Immature natural killer cell (primary cell): ENCODE measurements at places on chromosomes 5 and 9.

DNA sequence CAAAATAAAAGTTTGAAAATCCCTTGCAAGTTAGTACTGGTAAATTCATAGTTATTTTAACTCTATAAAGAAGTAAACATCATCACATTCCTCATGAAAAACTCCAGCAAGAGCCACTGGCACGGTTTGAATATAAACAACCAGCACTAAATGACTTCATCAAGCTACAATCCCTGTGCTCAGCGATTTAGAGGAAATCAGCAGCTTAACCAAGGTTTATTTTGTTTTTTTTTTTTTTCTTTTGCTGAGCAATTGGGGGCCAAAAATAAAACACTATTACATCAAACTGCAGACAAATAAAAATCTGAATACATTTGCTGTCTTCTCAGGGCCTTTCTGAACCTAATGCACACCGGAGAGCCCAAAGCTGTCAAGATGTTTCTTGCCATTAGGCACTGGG is 106.2 kb upstream of the SLC24A2 start:
- DNase-seq, result no peak

DNA sequence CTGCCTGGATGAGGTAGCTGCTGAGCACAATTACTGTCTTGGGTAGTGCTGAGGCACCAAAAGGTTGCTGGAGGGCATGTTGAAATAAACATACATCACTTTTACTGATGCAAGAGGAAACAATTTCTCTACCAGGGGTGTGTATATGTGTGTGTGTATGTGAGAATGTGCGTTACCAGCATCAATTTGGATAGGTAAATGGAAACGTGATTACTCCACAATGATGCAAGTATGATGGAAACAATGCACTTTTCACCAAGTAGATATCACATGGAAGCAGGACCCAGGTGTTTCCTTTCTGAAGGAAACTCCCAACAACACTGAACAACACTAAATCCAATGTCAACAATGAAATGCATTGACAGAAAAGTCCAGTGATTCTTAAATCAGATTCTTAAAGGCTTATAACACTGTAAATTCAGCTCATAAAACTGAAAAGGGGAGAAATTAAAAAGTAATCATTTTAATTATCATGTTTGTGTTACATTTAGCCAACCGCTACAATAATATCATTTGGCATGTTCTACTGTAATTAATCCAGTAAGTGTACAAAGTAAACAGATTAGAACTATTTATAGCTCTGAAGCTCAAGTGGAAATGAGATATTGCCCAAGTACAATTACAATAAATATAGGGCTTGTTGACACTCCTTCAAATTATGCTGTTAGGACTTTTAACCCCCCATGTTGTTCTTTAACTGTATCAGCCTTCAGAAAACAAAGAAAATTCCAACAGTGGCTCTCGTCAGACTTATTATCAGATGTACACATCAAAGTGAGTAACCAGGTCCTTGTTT is 25.3 kb downstream of the YIPF5 start:
- no peak for DNase-seq

- DNase-seq, result peak; percentile 61
Measured at GRCh38 chr5:152142840-152143469, 218.3 kb upstream of the GLRA1 start.

GRCh38 chr5:119078861-119079260 is 8.0 kb downstream of the DMXL1 start:
- no peak for DNase-seq

- DNase-seq, result no peak
Measured at GRCh38 chr9:15353892-15354291, 46.9 kb upstream of the TTC39B start.

- no peak for DNase-seq
Measured at GRCh38 chr5:120252839-120253238, 211.3 kb upstream of the PRR16 start.

DNA sequence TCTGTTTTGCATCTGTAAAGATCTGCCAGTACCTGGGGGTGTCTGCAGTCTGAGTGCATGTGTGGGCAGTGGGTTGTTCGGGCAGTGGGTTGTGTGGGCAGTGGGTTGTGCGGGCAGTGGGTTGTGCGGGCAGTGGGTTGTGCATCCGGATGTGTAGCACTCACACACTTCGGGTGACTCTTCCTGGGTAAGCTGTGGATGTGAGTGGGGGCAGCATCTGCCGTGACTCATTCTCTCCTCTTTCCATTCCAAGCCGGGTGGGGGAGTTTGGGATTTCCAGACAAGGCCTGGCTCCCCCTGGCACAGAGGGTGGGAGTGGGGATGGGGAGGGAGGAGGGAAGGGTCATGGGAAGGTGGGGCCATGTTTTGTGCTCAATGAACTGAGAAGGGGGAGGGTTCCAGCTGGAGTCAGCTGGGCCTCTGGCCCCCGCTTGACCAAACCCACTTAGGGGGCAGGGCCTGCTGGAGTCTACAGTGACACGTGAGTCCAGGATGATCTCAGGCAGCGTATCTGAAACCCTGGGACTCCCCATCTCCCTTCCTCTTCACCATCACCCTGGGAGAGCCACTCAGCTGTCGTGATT is 8.3 kb downstream of the CRB2 start:
- DNase-seq, result no peak

DNA sequence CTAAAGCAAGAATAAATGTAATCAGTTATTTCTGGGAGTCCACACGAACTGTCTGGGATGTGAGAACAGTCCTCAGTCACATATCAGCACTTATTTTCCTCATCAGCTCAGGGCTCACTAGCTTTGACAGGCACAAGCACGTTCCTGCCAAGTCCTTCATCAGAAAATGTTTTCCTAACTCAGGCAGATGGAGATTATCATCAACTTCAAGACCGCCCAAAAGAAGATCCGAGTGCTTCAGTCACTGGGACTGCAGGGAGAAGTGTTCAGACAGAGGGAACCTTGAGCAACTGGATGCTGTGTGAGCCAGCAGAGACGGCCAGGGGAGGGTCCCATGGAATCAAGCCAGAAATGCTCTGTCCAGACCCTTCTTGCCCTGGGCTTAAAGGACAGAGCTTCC is 189.4 kb downstream of the NXNL2 start:
- no peak for DNase-seq

DNA sequence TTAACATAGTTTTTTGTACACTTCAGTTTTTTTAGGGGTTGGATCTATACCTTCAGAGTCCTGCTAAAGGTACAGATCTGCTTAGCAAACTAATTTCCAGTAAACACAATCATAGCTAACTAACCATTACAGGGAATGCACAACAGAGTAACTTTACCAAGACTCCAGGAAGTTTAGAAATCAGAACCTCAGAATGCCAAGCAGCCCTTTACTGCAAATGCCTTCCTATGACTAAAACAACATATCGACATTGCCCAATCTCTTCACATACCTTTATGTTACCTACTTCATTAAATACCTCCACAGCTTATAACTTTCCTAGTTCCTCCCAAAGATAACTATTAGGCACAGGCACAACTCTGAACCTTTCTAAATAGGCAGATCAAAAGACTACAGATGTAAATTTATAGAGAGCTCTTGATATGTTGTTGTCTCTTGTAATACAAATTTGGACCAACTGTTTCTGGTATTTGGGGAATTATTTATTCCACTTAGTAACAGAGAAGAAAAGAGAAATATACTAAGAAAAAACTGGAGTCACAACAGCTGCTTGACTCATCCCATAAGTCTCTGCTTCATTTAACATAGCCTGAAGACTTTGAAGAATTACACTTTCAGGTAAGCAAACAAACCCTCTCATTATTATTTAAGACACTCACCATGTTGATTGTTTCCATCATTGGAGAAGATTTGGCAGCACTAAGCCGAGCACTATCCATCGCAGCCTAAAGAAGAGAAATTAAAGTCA is 46.0 kb upstream of the OR2K2 start:
- DNase-seq, result no peak

- DNase-seq, result peak; percentile 44
Measured at GRCh38 chr5:109690242-109690974, 681 bp downstream of the MAN2A1 start.

GRCh38 chr5:144210655-144211054 is 40.0 kb downstream of the KCTD16 start:
- DNase-seq, result no peak

DNA sequence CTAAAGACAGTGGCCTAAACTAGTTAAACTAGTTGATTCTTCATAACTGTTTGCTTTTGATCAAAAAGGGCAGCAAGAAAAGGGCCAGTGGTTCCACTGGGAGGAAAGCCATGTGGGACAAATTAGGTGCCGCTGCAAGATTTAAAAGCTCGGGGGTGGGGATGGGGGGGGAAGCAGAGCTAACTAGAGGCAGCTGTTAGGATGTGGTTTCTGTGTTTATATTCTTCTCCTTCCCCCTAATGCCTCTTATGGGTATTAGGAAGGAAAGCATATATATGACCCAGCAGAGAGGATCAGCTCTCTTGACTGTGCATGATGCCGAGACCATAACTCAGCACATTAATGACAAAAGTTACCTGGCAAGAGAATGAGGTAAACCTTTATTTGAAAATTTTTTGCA is 65.7 kb downstream of the EFNA5 start:
- DNase-seq, result no peak

DNA sequence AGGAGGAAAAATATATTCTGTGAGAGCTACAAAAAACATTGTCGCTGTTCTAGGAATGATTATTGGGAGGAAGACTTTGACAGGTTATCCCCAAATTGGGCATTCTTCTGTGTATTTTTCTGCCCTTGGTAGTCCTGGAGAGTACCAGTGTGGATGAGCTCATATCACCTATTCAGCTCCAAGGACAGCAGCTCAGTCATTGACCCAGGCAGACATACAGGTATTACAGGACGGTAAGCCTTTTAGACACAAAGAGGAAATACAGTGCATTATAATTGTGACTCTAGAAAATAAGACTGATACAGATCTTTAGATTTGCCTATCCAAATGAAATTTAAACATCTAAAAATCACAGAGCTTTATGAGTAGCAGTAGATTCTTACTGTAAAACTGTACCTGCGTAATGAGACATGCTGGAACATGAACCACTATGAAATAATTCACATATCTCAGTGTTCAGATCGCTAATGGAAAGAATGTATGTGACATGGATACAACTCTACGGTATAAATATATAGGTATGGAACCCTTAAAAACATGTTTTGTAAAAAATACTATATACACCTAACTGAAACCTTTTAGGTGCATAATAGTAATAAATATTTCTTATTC is 56.0 kb downstream of the PLK2 start:
- no peak for DNase-seq

DNA sequence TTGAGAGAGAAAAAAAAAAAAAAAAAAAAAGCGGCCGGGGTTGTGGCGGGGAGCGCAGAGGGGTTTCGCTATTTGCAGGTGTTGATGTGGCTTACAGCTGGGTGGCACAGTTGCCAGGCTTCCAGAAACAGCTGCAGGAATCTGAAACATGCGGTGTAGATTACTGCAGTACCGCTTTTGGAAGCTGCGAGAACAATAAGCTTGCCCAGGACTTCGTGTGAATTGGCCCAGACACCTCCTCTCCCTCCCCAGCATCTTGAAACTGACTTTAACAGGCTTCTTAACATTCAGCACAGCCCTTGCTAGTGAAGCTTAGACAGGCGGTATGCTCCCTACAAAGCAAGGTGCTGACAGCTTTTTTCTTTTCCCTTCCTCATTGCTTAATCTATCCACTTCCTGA is 104.0 kb downstream of the ATP10B start:
- DNase-seq, result no peak

DNA sequence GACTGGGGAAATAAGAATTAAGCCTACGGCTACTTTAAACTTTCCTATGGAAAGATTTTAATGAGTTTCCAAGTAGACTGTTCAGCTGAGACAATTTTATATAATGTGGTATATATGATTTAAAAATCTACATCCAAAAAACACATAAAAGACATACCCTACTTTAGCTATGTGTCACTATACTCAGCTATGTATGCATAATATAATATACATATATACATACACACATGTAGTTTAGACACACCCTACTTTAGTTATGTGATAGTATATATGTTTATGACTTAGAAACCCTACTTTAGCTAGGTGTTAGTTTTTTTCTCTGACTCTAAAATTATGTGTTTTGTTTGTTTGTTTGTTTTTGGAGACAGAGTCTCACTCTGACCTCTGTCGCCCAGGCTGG is 100.5 kb upstream of the DAB2 start:
- DNase-seq, result no peak

GRCh38 chr5:179146277-179146676 is 86.1 kb downstream of the ZNF354C start:
- DNase-seq, result no peak

- DNase-seq, result no peak
Measured at GRCh38 chr5:141779503-141779973, 97.5 kb upstream of the ARAP3 start.

GRCh38 chr5:31976169-31976568 is 197.9 kb downstream of the GOLPH3 start:
- no peak for DNase-seq

- no peak for DNase-seq
Measured at GRCh38 chr5:34452170-34452828, 203.8 kb upstream of the RAI14 start.

- DNase-seq, result no peak
Measured at GRCh38 chr5:159392871-159393270, 62.6 kb upstream of the IL12B start.

DNA sequence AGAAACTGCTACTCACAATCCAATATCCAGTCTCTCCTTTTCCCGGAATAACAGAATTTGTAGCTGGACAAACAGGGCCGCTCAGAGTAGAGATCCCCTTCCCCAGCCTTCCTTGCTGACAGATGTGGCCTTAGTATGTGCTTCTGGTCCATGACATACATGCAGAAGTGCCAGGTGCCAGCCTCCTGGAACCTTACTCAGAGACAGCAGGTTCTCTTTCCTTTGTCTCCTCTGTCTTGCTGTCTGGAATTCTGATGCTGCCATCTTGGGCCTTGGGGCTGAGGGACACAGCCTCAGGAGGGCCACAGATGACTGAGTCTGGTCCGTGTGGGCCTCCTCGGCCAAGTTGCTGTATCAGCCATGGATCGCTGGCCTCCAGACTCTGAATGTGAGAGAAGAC is 210.1 kb downstream of the PAX5 start:
- DNase-seq, result no peak

- no peak for DNase-seq
Measured at GRCh38 chr9:28056006-28056405, 482.7 kb upstream of the C9orf72 start.

DNA sequence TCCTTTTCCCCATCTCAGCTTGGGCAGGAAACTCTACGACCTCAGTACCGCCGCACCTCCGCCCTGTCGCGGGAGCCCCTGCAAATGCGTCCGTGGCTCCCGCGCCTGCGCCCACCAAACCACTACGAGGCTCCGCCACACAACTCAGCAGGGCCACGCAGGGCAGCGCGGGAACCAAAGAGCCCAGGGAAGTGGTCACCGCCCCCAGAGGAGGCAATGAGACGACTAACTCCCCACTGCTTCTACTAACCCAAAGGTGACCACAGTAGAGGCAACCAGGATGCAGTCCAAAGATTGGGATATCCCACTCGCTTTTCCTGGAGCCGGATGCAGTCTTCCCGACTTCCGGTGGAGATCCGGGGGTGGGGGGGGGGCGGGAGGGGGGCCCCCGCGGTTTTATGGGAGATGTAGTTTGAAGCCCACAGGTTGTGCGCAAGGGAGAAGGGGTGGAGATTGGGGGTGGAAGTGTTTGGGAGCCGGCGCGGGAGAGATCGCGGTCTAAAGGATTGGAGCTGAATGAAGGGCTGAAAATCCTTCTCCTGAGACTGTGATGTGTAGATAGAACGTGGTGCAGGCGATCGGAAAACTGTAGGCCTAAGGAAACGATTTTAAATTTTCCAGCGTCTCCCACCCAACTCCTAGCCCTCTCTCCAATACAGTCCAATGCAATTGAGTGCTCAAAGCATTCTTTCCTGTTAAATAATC is at the start of gene NUDT12:
NUDT12 (minus strand) TSS at position 337 of the 705 bp plus-strand sequence. CDS start 2,541 bp downstream, outside the sequence.
- DNase-seq, result peak; percentile 25
